H4 (cell line): ENCODE measurements at places on chromosomes 5 and 9. TPM values are rescaled to one million over a fixed set of nuclear protein-coding genes. Genes with fewer than 3 reads are reported as not detected.

LSM11 gene
- 2.0 and 2.4 TPM in 2 replicates for total RNA-seq

- DNase-seq = no peak
Measured at GRCh38 chr9:135471791-135472640, 7.6 kb upstream of the PPP1R26 start.

IL17B gene
- 0.31 TPM in 1 of 2 replicates, not detected in the other for total RNA-seq

GRCh38 chr5:72445969-72446368 is 61.2 kb downstream of the ZNF366 start:
- no peak for DNase-seq

- DNase-seq = no peak
Measured at GRCh38 chr9:93250185-93250584, 66.2 kb downstream of the WNK2 start.

SPINK4 gene
- 4.5 TPM in 1 of 2 replicates, not detected in the other for total RNA-seq

DNA sequence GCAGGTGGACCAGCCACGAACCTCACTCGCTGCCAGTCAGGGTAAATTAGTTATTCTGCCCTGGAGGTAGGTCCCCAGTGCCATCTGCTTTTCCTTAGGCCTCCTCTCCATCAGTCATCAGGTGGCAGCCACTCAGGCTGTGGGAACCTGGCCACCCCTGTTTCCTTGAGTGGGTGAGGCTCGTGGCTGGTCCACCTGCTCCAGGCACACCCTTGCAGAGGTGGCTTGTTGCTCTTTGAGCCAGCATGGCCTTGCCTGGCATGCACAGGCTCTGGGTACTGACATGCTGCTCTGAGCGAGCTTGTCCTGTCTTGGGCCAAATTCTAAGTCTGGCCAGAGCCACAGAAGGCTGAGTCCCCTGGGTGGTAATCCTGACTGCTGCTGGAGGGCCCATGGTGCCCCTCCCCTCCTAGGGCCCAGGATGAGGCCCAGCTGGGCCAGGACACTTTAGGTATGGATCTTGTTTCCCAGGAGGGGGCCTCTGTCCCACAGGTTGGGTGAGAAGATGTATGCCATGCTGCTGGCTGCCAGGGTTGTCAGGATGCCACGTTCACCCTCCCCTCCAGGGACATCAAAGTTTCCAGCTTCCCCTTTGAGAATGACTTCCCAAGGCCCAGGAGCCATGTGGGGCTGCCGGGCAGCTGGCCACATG is 17.0 kb upstream of the ZNF484 start:
- DNase-seq = no peak

DNA sequence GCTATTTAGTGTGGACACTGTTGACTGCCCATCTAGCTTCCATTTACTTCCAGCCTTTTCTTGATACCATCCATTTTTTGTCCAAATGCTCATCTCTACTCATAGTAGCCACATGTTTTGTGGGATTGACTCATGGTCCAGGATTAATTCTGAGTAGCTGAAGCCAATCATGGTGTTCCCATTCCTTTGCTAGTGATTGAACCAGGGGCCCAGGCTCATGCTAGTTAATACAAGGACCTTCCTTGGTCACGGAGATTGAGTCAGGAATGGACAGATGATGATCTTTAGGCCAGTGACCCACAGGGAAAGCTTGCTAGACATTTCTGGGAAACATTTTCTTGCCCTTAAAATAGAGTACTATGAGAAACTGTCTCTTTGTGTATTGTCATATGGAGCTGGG is 272.9 kb upstream of the RIOK2 start:
- no peak for DNase-seq

GRCh38 chr5:68170826-68171558 is 44.6 kb upstream of the PIK3R1 start:
- no peak for DNase-seq

DNA sequence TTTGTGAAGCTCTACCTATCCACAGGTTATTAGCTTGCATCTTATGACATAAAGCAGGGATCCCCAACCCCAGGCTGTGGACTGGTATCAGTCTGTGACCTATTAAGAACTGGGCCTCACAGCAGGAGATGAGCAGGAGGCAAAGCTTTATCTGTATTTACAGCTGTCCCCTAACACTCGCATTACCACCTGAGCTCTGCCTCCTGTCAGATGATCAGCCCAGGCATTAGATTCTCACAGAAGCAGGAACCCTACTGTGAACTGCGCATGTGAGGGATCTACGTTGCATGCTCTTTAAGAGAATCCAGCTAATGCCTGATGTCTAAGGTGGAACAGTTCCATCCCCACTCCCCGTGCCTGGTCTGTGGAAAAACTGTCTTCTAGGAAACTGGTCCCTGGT is 19.7 kb downstream of the FBXW11 start:
- DNase-seq = no peak

GRCh38 chr5:160601046-160601445 is 179.4 kb downstream of the PTTG1 start:
- DNase-seq = no peak

ALAD gene
- total RNA-seq = 6.3 and 6.5 TPM in 2 replicates

MARCHF11 gene
- not detected in 2 replicates for total RNA-seq

CDC20B gene
- total RNA-seq = not detected in 2 replicates

DNA sequence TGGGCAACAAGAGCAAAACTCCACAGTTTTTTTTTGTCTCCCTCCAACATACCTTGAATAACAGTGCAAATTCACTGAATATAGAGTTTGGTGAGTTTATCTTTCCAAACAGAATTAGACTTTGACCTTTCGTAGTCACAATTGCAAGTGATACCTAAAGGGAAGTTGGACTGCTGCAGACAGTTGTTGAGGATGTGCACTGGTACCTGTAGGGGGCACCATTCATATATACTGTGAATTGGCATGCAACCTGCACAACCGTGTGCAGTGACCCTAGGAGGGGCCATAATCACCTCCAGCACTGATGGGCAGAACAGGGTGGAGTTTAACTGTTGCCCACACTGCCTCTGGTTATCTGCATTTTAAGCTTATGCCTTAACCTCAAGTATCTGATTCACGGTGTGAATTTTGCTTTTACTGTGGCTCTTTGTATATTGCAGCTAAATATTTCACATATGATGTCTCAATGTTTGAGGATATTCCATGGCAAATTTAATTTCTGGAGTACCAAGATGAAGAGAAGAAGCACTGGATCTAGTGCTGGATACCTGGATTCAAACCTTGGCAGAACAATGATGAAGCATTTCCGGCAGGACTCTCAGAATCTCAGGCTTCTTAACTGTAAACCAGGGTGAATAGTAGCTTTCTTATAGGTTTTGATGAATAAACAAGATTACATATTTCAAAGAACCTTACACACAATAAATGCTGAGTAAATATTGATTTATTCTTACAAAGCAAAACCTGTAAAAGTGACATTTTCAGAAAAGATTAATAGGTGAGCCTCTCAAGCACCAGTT is 144.3 kb downstream of the ACTBL2 start:
- DNase-seq = peak; percentile 66
